ENCODE measurements at places on chromosomes 7 and 10.

DNA sequence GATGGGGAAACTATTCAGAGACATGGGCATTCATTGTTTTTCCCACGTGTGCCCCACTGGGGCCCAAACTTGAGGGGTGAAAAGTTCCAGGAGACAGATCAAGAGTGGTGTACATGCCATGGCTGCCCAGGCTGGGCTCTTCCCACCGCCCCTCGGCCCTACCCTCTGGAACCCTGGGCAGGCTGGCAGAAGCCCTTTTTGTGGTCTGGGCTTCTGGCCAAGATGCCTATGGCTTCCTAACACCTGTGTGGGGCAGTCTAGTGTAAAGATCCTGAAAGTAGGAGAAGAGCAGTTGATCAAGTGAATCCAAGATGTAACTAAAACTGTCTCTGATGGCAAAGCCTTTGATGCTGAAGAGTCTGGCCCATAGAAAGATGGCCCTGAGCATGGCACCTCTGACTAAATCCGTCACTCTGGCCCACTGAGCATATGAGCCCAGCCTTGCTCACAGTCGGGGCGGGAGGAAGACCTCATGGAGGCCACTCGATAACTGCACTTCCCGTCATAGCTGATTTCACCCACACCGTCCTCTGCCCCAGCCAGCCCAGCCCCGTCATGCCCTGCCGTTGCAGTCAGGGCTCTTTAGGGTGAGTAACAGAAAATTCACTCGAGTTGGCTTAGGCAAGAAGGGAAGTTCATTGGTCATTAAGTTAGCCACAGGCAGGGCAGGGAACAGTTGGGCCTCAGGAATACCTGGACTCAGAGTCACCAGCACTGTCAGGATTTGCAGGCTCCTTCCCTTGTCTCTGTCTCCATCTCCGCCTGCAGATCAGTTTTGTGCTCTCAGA is 37.9 kb upstream of the MTPAP start:
- no peak for DNase-seq

GRCh38 chr10:133306097-133306476 is 2.6 kb downstream of the TUBGCP2 start:
- no peak for DNase-seq

- DNase-seq, result no peak
Observed at GRCh38 chr7:138352570-138353461, 107.2 kb upstream of the TRIM24 start.

GRCh38 chr7:98217623-98218582 is 6.7 kb downstream of the BHLHA15 start:
- no peak for DNase-seq

DNA sequence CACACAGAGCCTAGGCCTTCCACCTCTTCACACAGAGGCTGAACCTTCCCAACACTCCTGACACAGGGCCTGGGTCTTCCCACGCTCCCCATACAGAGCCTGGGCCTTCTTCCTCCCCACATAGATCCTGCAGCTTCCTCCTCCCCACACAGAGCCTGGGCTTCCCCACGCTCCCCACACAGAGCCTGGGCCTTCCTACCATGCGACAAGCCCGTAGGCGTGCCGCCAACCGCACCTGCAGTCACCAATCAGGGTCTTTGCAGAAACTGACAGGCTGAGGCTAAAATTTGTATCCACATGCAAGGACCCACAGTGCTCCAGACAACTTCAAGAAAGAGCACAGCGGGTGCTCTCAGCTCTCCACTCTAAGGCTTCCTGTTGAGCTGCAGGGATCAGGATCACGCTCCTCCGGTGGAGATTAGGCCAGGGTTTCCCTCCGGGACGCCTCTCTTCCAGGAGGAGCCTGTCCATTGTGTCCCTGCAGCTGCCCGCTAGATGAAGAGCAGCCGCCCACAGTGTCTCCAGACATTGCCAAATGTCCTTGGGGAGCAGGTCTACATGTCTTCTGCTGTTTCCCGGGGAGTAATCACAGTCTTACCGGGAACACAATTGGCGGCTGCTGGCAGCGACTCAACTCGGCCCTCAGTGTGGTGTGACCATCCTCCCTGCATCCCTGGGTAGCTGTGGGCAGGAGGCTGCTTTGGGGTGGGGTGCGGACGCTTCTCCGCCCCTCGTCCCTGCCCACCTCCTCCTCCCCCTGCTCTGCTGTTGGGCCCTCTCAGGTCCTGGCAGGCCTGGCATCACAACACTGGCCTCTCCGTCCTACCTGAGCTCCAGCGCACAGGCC is 9.7 kb downstream of the CFAP46 start:
- no peak for DNase-seq
